ENCODE measurements at places on chromosomes 6 and 20.

DNA sequence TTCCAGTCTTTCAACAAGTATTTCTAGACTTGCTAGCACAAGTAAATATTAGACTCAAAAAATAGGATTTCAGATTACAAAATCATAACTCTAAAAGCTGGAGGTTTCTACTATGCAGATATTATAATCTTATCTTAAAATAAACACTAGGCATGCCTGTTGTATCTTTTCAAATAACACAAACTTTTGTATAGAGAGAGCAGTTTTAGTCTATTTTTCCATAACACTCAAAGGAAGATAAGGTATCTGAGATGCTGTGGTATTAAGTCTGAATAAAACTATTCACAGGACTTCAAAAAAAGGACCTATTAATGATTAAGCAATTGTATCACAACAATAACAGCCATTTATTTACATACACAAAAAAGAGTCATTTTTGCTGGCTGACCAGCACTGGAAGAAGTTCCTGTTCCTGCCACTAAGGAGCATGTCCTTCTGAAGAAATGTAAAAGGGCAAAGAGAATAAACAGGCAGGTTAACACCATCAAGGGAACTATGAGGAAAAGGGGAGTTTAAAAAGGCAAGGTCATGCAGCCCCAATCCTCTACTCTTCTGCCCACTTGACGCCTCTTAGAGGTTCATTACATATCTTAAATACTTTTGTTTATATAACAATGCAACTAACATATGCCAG, 39.4 kb downstream of the REPS1 start:
- DNase-seq: no peak

DNA sequence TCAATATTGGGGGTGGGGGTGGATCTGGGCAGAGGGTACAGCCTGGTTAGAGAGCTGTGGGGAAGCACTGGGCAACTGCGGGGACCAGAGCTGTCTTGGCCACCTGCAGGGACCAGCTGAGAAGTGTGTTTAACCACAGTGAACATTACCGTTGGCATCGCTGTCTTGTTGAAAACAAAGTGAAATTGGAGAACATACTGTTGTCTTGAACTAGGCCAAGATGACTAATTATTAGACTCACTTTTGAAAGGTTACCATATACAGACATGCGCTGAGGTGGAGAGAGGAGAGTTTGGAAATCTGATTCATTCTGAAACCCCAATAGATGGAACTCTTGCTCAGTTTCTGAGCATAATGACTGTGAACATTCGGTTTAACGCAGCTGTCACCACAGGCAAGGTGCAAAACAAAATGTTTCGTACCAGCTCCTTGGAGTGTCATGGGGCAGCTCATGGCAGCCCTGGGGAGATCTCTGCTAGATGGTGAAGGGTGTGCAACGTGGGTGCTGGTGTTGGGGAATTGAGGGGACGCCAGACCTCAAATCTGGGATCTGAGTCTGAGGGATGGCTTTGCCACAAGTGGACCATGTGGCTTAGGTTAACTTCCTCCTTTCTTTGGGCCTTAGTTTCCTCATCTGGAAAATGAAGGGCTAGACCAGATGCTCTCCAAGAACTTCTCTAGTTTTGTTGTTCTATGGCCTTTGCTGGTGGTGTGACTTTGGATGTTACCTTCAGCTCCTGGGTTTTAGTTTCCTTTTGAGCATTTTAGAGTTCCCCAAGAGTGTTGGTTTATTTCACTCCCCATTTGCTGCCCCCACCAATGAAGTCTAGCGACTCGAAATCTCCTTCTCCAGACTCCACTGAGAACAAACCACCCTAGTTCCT, 24.6 kb upstream of the GTSF1L start:
- DNase-seq: peak; percentile 66

DNA sequence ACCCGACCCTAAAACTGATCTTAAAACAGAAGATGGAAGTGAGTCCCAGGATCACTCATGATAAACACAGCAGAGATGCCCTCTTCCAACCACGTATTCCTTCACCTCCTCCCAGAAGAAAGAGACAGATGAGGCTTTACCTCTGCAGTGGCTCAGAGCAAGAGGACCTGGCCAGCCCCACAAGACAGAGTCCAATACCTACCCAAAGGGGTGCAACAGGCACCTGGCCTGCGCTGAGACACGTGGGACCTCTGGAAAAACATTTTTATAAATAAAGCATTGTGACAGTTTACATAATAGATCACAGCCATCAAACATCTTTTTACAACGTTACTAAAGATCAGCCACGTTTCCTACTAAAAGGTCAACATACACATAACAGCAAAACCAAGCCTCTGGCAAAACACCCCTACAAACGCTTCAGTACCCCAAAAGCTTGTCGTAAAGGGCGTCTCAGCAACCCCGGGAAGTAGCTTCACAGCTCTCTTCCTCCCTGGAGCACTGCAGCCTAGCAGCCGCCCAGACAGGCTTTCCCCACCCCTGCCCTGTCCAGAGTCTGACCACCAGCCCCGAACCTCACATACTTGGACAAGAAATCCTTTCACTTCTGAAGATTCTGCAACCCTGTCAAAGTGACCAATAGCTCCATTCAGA, 2.9 kb downstream of the TAF4 start:
- no peak for DNase-seq

- DNase-seq: no peak
Measured at GRCh38 chr6:63475707-63476106, 96.6 kb upstream of the LOC128125822 start.

DNA sequence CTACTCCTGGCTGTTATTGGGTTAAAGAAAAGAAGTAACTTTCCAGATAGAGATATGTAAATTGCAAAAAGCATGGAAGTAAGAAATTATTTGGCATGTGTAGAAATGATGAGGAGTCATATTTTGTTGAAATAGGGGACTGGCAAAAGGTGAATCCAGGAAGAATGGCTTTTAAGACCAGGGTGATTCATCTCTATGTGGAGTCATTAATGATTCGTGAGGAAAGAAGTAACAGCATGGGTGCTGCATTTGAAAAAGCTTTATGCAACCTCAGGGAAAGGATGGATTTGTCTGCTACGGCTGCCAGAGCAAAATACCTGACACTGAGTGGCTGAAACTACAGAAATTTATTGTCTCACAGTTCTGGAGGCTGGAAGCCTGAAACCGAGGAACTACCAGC, 14.8 kb upstream of the SYNE1 start:
- DNase-seq: no peak

DNA sequence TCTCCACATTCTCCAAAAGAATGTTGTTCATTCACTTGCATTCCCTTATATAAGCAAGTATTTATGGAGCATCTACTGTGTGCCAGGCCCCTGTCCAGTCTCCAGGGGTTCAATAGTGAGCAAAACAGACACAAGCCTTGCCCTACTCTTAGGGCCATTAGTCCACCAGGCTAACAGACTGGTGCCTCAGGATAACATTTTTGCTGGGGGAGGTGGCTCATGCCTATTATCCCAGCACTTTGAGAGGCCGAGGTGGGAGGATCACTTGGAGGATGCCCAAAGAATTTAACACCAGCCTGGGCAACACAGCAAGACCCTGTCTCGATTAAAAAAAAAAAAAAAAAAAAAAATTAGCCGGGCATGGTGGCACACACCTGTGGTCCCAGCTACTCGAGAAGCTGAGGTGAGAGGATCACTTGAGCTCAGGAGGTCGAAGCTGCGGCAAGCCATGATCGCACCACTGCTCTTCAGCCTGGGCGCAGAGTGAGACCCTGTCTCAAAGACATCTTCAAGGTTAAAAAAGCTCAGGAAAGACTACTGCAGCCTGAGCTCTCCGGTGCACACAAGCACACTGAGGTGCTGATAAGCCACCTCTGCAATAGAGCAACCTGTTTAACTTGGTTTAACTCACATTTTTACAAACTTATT, 19.9 kb downstream of the CAPN11 start:
- DNase-seq: no peak

DNA sequence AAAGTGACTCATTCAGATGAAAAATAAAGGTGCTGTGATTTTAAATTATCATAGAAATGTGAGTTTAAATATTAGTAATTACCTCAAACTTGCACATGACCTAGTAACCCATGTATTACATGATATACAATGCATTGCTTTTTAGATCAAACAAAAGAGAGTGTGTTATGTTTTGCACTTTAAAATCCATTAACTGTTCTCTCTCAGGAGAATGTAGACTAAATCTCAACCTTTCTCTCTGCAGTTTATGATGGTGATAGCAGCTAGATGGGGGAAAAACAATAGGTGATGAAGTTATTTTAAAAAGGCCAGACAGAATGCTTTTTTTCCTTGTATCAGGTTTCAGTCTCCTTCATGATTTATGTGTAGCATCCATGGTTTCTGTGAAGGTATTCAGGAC, 404.4 kb upstream of the RNF217 start:
- DNase-seq: no peak
